ENCODE measurements at places on chromosomes 11 and 22.

- DNase-seq, result no peak
These were observed 4.4 kb downstream of the CACNA1I start for GRCh38 chr22:39574779-39575551.

DNA sequence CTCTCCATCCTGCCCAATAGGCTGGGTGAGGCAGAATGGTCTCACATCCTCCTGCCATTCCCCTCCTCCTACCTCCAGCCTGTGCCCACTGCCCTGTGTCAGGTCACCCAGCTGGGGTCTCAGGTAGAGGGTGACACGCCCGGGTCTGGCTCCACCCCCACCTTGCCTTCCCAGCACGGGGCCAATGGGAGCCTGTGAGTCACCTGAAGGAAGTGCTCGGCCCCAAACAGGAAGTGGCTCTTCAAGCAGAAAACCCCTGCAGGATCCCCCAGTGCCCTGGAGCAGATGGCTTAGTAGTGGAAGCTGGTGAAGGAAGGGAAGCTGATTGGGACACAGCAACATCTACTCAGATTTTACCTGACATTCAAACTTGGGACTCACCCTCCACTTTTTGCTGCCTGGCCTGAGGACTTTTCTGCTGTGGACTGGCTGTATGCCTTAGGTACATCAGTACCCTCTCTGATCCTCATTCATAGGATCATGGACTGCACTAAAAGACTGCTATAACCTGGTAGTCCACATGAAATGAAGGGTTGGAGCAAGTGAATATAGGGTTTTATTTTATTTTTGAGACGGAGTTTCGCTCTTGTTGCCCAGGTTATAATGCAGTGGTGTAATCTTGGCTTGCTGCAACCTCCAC, 33.4 kb downstream of the GDPD5 start:
- peak; percentile 69 for DNase-seq

GRCh38 chr11:11708256-11708655, 86.5 kb upstream of the GALNT18 start:
- no peak for DNase-seq

- no peak for DNase-seq
These were observed 122.6 kb upstream of the LMO1 start for GRCh38 chr11:8386134-8386864.

- no peak for DNase-seq
These were observed 401.6 kb upstream of the CCDC90B start for GRCh38 chr11:83687787-83688186.

- no peak for DNase-seq
These were observed 11.3 kb downstream of the TRIM66 start for GRCh38 chr11:8671193-8671612.

DNA sequence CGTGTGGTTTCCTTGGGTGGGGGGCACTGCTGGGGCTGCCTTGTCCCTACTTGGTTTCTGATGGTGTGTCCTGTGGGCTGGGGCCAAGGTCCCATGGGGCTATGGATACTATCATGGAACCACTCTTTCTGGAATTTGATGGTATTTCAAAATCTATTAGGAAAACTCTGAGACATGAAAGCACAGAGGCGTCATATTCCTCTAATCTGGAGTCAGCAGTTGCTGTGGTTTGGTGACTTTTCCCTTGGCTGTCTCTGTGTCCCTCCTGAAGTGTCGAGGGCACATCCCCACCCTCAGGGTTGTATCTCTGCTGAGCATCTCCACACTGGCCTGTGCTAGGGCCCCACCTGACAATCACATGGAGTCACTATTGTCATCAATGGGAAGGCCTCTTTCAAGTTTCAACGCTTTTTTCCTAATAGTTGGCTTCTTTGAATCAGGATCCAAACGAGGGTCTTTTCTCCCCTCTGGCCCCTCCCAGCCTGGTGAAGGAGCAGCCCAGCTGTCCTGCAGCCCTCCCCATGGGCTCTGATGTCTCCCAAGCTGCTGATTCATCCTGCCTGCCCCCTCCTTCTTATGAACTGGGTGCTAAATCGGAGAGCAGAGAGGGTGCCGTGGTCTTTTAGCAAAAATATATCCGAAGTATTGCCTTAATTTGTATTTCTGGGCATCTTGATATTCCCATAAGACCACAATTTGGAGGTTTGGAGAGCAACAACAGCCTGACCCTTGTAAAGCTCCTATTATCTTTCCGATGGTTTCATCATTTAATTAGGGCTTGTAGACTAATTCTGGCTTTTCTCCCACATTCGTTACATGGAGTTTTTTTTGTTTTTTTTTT, 38.5 kb downstream of the MED15 start:
- DNase-seq, result no peak

DNA sequence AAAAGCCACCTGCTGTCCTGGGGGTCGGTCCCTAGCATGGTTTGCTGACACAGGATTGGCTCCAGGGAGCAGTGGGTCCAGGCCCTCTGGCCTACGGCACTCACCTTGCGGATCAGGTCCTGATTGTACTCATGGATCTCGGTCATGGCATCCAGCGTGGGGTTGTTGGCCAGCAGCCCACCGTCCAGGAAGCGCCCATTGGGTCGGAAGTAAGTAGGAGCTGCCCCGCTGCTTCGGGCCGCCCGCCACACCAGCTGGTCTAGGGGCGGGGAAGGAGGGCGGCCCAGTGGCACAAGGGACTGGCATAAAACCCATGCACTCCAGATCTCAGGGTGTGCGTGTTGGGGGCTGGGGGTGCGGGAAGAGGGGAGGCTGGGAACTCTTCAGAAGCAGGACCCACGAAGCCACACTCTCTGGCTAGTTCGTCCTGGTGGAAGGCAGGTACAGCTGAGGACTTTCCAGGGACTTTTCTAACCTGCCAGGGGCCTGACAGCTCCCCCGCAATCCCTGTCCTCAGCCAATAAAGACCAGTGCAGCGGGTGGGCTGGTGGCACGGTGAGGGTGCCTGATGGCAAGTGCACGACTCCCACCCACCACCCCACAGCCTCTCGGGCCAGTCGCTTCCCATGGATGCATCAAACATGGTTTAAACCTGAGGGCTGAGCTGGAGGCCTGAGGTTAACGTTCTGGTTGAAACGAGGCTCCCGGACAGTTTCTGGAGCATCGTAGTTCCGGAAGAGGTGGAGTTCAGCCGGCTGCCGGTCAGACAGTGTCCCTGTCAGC, 5.1 kb upstream of the BAIAP2L2 start:
- DNase-seq, result no peak

DNA sequence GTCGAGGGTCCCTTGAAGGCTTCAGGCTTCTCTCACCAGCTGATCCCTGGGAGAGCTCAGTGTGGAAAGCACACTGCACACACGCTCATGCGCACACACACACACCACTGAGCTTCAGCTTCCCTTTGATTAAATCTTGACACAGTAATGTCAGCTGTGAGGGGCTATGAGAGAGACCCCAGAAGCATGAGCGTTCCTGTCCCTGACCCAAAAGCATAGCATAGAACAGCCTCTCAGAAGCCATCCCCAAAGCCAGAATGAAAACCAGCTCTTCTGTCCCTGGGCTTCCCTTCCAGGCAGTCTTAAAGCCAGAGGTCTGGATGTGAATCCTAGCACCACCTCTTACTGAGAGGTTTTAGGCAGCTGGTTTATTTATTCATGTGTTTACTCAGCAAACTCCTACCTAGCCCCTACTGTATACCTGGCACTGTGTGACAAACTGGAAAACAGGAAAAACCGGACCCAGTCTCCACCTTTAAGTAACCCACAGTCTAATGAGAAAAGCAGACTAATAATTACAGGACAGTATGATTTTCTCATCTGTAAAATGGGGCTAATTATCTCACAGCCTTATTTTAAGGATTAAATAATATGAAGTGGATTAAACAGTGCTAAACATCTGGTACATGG, 15.9 kb downstream of the GALNT18 start:
- no peak for DNase-seq

GRCh38 chr11:28228196-28228895, 120.2 kb downstream of the METTL15 start:
- DNase-seq, result no peak

GRCh38 chr11:32643526-32643925, 59.9 kb downstream of the EIF3M start:
- no peak for DNase-seq

DNA sequence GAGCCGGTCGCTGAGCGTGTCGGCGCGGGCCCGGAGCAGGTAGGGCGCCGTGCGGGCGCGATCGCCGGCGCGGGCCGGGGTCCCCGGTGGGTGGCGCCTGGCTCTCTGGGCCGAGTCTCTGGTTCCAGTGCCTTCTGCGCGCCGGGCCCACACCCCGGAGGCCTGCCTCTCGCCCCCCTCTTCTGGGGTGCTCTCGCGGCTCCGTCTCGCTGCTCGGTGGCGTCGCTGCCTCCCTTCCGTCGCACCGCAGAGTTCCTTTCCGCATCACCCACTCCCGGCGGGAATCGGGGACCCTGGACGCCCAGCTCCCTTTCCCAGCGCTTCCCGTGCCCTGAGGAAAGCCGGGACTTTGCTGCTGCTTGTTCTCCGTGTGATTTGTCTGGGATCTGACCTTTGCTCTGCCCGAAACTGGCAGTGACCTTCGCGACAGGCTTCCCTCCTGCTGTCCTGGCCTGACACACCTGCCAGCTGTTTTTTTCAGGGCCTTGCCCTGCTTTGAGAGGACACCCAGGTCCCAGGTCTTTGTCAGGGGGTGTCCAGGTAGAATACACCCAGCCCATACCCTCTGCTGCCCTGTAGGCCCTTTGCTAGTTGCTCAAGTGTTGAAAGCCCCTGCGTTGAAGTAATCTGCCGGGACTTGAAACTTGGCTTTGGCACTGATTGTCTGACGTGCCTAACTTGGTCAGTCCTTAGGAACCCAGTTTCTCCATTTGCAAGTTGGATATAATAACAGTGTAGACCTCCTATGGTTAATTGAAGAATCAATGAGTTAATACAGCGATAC, 711 bp downstream of the FDX1 start:
- DNase-seq, result peak; percentile 37

DNA sequence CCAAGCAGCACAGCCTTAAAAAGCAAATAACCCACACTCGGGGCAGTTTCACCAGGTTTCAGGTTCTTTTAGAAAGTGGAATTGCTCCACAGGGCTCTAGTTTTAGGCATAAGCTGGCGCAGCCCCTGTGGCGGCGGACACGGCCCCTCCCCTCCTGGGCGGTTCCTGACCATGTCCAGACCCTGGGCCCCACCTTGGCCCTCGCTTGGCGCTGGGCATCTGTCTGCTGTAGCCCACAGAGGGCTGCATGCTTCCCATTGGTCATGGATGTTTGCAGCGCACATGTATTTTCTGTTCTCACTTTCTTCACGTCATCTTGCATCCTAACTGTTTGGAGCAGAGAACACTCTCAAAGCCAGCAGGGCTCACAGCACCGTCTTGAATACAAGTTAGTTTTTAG, 244.3 kb downstream of the BRD1 start:
- DNase-seq, result no peak

DNA sequence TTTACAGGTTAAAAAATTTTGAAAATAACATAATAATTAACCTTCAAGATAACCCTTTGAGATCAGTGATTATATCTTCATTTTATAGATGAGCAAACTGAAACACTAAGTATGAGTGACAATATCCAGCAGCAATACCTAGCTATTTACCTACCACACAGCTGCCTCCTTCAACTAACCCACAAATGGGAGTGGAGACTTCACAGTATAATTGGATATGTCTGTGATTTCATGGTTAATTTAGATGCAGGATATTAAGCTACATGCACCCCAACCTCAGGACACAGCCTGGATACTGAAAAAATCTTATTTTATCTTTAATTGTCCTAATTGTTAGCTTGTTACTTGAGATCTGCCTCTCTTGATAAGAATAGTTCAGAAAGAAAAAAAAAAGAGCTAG, 297.2 kb upstream of the ANO5 start:
- no peak for DNase-seq

DNA sequence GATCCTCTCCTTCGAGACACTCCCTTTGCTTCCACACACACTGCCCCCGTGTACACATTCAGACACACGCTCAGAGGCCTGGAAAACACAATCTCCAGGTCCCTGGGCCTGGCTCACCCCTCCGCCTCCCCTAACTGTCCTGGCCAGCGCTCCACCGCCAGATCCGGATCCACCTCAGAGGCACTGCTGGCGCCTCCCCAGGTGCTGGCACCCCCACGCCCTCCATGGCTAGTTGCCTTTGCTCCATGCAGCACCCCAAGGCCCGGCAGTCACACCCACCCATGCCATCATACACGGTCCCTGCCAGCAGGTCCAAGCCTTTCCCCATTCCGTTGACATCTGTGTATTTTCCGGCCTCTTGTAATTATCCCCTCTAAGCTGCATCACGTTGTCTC, 11.1 kb downstream of the SPTBN2 start:
- no peak for DNase-seq

- DNase-seq, result no peak
These were observed 71.5 kb upstream of the TTC12 start for GRCh38 chr11:113242767-113243397.

GRCh38 chr11:91563176-91563575, 661.4 kb upstream of the FAT3 start:
- DNase-seq, result no peak

DNA sequence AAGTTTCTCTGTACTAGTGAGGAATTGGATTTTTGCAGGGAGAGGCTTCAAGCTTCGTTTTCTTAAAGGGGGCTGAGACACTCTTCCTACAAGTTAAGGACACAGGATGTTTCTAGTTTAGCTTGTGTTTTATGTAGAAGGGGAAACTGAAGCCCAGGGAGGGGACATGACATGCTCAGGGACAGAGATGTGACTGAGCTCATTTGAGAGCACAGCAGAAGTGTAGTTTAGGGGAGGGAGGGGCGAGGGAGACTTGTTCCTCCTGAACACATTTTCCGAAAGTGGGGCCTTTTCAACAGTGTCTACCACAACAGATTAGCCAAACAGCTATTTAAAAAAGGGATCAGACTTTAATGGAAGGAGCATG, 148.1 kb downstream of the FBXO7 start:
- no peak for DNase-seq

- no peak for DNase-seq
These were observed 144.4 kb downstream of the NCAM1 start for GRCh38 chr11:113105592-113105991.

- no peak for DNase-seq
These were observed 1.6 kb upstream of the MCAM start for GRCh38 chr11:119318240-119319135.

DNA sequence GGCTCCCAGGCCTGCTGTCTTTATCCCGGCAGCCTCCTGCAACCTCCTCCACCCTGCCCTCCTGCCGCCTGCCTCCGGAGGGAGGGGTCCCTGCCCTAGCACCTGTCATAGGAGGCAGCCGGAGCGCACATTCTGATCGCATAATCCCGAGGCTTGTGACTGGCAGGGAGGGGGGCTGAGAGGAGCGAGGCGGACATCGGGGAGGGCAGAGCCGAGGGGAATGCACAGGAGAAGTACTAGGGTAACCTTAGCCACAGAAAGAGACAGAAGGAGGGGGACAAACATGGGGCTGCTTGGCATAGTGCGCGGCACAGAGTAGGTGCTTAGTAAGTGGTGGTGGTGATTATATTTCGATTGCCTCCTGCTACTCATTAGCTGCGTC, 9.2 kb upstream of the ALX4 start:
- DNase-seq, result no peak

GRCh38 chr11:115421992-115422689, 82.1 kb downstream of the CADM1 start:
- no peak for DNase-seq
